ENCODE measurements at places on chromosomes 12 and 14.

- DNase-seq: no peak
Observed at GRCh38 chr12:17640615-17641014, 449.4 kb downstream of the RERGL start.

- DNase-seq: no peak
Observed at GRCh38 chr12:72105849-72106248, 166.3 kb upstream of the TRHDE start.

- DNase-seq: no peak
Observed at GRCh38 chr12:51191516-51192283, 18.8 kb upstream of the TFCP2 start.

DNA sequence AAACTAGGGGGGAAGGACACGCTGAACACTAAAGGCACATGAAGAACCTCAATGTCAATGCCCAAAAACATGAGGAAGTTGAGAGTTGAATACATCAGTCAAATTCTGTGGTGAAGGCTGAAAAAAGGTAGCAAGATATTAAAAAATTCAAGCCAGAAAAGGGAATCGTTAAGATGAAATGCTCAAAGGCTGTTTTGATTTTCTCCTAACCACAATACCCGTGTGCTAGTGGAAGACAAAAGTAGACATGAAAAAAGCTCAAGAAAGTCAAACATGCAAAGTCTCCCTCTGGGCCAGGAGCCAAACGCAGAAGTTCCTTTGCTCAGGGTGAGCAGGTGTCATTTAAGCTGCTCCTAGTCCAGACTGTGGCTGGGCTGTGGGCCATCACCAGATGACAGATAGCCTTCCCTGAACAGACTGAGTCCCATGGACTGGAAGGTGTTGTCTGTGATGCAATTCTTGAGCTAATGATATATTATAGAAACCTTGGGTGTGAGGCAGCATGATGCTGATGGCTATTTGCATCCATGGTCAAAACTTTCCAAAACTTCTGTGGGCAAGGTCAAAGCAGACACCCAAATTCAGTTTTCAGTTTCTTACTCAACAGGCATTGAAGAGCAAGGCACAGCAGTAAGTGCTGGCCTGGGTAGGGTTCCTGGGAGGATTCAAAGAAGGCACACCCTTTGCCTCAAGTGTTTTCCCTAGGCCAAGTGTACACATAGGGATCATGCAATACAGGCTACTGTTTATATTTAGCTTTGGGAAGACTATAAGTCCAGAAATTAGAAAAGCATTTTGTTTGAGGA, 81.6 kb downstream of the MYRFL start:
- DNase-seq: no peak

- DNase-seq: no peak
Observed at GRCh38 chr12:121085069-121085468, 46.0 kb upstream of the OASL start.

- DNase-seq: no peak
Observed at GRCh38 chr12:26978801-26979200, 35.4 kb downstream of the TM7SF3 start.

GRCh38 chr12:1647285-1647669, 18.2 kb downstream of the WNT5B start:
- no peak for DNase-seq

All from T-helper 1 cell (primary cell).